Activated T-helper 2 cell treated with anti-CD3 and anti-CD28 coated beads, Interferon-gamma antibody, Interleukin-2, Interleukin-4, amounts not matched to agents 10 μg/mL and 5 μg/mL and 100 μg/mL, durations not matched to agents 14 hours and 24 hours and 36 hours (primary cell): ENCODE measurements at places on chromosomes 7 and 10. TPM values are rescaled to one million over a fixed set of nuclear protein-coding genes. Genes with fewer than 3 reads are reported as not detected.

Gene CFAP43
- total RNA-seq: 0.07 TPM in 1 of 2 replicates, not detected in the other

Gene BAIAP2L1
- 1.9 TPM in 2 replicates for total RNA-seq

Gene ASZ1
- total RNA-seq: not detected in 2 replicates

Gene CARD11
- 72.8 and 74.1 TPM in 2 replicates for total RNA-seq

Gene TRPV5
- total RNA-seq: not detected in 2 replicates

Gene CYP2C18
- total RNA-seq: 0.57 and 0.64 TPM in 2 replicates

Gene JCAD
- total RNA-seq: 3.4 and 3.7 TPM in 2 replicates

Gene EBF3
- total RNA-seq: not detected in 2 replicates

Gene MMRN2
- total RNA-seq: not detected in 2 replicates

Gene KCND2
- not detected in 2 replicates for total RNA-seq

DNA sequence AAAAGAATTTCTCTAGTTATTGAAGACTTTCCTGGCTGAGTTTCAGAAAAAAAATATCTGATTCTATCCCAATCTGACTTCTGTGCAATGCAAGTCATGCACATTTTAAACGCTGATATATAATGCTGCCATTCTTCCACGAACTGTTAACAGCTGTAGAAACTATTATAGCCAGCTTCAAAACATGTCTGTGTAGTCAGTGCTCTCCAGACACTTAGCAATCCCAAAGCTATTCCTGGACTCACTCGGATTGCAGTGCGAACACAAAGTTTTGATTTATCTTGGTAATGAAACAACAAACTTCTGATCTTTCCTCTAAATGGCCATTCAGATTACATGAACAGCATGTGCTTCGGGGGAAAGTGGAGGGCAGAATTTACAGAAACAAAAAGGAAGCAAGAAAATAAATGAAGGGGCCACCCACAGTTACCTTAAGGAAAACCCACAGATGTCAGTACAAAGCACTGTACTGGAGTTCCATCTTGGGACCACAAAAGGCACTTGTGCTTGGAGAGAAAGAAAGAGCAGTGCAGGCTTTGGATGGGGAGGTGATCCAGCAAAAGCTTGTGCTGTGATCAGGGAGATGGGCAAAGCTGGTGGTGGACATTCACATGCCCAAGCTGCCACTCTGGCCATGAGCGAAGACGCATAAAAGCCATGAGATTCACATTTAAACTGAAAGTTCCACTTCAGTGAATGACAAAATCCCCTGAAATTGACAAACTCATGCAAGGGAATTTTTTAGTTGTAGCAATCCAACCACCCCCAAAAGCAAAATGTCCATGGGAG, 32.1 kb upstream of the ADO start:
- DNase-seq: no peak

DNA sequence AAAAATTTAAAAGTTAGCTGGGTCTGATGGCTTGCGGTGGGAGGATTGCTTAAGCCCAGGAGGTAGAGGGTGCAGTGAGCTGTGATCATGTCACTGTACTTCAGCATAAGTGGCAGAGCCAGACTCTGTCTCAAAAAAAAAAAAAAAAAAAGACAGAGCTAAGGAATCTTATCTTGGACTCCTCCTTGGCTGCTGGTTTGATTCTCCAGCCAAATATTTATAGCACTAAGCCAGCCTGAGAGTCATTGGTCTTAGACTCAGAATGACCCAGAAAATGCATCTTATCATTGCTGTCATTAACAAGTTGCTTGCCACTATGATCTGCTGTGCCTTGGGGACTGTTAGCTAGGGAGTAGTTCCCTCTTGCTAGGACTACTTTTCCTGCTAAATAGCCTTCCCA, 164.7 kb downstream of the GNAT3 start:
- DNase-seq: no peak

GRCh38 chr7:149494738-149495368, 2.8 kb downstream of the ZNF746 start:
- DNase-seq: no peak

DNA sequence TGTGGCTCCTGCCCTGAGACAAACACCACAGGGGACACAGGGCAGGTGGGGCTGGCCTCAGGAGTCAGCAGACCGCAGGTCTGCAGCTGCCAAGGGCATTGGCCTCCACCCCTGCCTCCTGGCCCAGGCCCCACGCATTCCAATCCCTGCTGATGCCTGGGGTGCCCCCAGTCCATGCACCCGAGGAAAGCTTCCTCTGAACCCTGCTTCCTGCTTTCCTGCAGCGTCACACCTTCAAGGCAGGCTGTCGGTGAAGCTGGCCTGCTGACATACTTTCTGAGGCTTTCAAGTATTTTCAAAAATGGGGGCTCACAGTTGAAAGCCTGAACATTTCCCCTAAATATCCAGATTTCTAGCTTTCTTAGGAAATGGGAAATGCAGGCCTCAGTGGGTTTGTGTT, 22.5 kb upstream of the ANTXRL start:
- no peak for DNase-seq

GRCh38 chr10:28296023-28296422, 6.8 kb downstream of the MPP7 start:
- no peak for DNase-seq

DNA sequence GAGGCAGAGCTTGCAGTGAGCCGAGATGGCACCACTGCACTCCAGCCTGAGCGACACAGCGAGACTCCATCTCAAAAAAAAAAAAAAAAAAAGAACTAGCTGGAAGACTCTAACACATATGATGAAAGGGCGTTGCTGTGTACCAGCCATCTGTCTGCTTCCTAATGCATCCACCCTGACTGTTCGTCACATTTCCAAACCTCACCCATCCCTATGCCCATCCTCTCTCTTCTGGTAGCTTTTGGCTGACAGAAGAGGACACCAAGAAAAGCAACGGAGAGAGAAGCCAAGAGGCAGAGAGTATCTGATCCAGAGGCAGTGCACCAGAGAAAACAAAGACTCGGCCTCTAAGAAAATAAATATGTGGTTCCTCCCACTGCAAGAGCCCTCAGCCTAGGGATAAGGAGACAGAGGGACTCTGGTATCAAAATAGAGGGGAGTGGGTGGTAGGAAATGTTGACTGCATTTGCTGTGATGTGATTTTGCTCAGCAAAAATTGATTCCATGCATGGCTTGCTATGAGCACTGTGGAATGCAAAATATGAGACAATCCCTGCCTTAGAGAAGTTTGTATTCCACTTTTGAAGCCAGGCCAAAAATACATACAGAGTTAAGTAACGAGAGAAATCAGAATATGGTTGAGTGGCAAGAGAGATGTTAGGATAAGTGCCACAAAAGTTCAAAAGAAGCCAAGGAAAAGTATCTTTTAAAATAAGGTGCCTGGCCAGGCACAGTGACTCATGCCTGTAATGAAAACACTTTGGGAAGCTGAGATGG, 100.8 kb upstream of the STK17A start:
- no peak for DNase-seq

GRCh38 chr10:60384011-60384410, 5.7 kb downstream of the ANK3 start:
- no peak for DNase-seq

DNA sequence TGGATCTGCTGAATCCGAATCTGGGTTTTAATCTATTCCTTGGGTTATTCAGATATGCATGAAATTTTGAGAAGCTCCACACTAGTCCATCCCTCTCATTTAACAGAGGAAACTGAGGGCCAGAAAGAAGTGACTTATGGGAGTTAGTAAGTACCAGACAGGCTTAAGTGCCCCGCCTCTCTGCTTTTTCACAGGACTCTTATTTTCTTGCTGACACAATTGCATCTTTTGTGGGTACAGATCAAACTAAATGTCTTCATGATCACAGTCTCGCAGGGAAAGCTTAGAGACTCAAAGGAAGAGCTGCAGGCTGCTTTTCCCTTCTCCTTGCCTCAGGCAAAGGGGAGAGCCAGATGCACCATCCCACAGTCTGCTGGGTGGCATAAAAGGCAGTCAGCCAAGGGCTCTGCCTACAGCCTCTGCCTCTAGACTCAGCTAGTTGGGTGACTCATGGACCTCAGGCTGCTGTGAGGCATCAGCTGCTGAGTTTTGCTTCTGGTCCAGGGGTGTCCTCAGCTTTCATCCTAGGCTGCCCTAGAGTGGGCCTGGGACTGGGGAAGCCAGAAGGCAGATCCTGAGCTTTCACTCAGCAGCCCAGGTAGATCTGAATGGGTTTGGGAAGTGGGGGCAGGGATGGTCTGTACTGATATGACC, 11.6 kb downstream of the GOLGA7B start:
- DNase-seq: no peak

DNA sequence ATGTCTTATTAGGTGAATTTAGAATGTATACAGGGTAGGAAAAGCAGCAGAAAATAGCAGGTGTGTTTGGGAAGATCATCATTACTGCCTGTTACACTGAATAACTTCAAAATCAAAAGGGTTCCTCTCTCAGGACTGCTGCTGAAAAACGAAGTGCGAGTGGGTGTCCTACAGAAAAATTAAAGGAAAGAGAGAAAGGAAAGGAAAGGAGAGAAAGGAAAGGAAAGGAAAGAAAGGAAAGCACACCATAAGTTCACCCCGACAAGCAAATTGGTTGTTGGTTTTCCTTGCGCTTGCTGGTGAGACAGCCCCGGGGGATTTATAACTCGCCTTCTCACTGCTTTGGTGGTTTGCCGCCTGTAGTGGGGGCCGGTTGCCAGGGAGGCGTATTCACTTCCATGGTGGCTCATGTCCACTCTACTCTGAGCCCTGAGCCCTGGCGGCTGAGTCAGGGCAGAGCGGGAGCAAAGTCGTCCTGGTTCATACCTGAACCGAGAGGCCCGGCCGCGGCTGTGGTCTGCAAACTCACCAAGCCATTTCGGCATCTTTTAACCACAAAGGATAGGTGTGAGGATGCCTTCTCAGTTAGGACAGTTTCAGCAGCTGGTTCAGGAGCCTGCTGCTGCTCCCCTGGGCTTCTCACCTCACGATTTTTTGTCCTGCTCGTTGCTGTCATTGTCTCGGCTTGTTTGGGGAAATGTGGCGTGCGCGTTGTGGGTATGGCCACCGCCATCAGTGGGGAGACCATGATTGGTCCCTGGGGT, 26.1 kb downstream of the INPP5A start:
- DNase-seq: no peak

DNA sequence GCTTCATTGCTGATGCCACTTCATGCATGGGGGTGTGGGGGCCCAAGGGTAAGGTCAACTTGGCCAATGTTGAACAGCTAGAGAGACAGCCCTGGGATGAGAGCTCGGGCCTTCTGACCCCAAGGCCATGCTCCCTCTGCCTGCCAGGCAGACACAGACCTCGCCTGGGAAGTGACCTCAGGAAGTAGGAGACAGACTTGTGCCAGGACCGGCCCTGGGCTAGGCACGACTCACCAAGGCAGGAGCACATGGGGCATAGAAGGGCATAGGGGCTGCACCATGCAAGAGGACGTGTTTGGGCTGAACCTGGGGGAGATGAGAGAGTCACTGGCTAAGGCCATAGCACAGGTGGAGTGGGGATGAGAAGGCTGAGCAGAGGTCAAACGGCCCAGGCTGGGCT, 27.1 kb downstream of the ZCCHC24 start:
- no peak for DNase-seq

DNA sequence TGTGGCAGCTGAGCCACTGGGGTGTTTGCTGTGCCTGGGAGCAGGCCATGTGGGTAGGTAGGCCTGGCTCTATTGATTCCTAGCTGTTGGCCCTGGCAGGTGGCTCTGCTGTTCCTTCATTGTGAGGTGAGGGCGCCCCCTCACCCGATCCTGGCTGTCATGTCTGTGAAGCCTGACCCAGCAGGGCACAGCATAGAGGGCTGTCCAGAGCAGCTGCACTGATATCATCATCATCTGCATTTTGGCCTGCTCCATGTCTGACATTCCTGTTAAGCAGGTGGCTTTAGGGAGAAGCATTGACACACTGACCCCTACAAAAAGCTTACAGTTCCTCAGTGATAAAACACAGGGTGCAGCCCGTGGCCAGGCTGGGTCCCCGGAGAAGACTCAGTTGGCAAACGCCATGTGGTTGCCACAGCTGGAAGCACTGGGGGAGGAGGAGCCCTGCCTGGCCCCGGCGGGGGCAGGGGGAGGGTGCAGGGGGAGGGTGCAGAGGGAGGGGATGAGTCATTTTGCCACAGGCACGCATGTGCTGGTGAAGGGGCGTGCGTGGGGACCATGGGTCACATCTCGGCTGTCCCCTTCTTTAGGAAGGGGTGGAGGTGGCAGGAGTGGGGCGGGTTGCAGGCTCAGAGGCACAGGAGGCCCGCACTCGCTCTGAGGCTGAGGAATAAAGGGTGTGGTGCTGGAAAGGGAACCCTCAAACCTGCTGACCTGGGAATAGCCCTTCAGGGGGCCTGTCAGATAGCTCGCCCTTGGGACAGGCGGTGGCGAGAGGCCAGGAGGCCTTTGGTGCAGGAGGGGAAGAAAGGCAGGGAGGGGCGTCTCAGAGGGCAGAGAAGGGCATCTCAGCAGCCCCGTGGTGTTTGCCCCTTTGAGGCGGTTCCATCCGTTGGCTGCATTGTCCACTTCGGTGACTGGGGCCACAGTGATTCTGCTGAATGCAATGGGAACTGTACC, 31.6 kb downstream of the IKZF1 start:
- DNase-seq: peak; percentile 77

DNA sequence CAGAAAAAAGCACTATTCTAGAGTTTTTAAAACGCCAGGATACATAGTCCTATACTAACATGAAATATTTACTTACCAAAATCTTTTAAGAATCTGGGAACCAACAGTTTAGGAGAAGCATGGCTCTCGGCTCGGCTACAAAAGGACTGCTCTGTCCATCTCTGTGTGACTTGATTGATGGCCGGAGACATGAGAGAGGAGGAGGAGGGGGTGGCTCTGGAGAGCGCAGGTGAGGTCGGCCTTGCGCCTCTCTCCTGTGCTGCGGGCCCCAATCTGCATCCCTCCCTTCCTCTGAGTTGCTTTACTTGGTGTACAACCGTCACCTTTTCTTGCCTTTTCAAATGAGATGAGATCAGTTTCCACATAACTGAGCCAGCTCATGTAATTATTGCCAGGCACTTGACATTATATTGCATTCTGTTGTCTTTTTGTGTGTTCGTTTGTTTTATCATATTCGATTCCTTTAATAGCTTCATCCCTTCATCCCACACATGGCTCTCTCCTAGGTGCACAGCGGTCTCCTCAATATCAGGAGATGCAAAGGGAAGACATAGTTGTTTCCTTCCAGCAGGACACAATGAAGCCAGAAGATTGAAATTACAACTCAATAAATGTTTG, 87.8 kb upstream of the KLF6 start:
- DNase-seq: no peak

- no peak for DNase-seq
Measured at GRCh38 chr7:15130666-15131541, 228.4 kb upstream of the DGKB start.

DNA sequence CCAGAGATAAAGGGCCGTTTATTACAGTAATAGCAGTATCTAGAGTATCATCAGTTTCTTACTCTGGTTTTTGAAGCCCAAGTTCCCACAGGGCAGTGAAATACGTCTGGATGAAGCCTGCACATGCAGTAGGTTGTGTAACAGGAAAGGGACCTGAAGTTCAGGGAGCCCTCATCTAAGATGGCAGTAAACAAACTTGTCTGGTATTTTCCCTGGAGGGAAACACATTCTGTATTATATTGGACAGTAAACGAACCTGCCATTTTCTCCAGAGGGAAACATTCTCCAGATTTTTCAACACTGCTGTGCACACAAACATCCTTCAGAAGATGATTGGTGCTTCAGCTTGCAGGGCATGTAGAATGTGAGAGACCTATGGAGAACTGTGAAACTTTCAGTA, 189.9 kb downstream of the TFEC start:
- no peak for DNase-seq
